ENCODE measurements at places on chromosomes 1 and 21.

DNA sequence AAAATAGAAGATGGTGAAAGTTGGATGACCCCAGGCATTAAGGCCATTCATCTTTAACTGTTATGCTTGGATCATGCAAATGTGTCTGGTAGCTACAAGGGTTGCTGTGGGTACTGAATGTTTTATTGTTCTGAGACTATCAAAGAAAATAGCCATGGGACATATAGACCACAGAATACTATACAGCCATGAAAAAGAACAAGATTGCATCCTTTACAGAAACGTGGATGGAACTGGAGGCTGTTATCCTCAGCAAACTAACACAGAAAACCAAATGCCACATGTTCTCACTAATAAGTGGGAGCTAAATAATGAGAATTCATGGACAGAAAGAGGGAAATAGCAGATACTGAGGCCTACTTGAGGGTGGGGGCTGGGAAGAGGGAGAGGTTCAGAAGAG, 249.0 kb downstream of the LTN1 start:
- DNase-seq = no peak

DNA sequence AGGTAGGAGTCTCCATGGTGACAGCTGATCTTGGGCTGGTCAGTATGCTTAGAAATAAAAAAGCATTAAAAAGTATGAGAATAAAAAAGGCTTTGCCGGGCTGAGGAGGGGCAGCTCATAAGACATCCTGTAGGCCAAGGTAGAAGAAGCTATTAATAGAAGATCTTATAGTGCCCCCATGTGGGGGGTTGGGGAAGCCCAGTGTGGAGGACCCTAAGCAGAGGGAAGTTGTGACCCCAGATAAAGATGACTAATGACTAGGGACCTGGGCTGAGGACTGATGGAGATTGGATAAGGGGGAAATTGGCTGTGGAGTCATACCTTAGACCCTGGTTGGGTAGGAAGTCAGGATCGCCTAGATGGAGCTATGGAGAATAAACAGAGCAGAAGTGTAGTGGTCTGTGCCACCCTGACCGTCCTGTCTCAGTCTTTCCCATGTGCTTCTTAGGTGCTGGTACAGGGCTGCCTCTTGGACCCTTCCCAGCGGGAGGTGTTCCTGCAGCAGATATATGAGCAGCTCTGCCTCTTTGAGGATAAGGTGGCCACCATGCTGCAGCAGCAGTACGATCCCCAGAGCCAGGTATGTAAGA, 25.0 kb downstream of the SZT2 start:
- DNase-seq = peak; percentile 53

DNA sequence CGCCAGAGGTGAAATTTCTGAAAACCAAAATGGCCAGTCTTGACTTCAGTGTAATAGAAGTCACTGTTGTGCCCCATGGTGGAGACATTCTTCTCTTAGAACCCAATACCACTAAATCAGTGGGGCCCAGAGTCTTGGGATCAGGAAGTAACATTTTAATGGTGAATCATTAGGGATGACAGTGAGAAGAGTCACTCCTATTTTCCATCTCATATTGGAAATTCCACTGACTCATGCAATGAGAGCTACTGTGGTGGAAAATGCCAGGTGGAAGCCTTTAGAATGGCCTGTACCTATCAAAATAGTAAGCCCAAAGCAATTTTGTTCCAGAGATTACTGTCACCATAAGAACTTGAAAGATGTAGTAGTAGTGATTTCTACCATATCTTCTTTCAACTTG, 20.6 kb upstream of the PPM1J start:
- DNase-seq = no peak

DNA sequence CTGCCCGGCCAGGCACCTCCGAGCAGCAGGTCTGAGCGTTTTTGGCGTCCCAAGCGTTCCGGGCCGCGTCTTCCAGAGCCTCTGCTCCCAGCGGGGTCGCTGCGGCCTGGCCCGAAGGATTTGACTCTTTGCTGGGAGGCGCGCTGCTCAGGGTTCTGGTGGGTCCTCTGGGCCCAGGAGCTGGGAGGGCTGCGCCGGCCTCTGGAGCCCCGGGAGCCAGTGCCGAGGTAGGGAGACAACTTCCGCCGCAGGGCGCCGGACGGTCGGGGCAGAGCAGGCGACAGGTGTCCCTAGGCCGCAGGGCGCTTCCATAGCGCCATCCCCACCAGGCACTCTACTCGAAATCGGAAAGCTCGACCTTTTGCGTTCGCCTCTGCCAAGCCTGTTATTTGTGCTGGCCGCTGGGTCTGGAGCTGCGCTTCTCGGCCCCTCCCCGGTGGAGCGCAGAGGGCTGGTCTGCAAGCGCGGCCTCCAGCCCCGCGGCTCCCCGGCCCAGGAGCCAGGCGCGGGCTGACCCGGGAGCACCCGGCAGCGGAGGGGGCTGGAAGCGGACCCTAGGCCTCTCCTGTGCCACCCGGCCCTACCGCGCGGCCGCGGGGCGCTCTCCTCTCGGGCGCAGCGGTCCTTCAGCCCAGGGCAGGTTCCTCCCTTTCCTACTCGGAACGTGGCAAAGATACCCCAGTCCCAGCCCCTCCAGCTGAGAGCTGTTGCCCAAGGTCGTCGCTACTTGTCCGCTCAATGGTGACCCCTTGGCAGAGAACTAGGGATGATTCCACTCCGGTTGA, 2.2 kb downstream of the SIM2 start:
- no peak for DNase-seq

DNA sequence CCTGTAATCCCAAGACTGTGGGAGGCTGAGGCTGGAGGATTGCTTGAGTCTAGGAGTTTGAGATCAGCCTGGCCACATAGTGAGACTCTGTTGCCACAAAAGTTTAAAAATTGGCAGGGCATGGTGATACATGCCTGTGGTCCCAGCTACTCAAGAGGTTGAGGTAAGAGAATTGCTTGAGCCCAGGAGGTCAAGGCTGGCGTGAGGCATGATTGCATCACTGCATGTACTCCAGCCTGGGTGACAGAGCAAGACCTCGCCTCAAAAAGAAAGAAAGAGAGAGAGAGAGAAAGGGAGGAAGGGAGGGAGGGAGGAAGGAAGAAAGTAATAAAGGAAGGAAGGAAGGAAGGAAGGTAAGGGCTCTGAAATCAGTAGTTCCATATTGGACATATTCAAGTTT, 25.0 kb downstream of the GLUL start:
- no peak for DNase-seq

DNA sequence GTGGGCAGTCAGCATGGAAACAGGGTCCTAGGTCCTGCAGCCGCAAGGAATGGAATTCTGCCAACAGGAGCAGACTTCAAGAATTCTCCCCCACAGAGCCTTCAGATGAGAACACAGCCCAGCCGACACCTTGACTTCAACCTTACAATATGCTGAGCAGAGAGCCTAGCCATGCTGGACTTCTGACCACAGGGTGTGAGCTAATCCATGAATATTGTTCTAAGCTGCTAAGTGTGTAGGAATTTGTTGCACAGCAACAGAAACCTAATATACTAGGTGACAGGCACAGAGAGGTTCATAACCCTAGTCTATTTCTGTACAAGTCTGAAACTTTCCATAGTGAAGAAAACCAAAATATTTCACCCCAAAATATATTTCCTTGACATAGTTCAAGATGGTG, 32.9 kb upstream of the IFNGR2 start:
- DNase-seq = no peak

DNA sequence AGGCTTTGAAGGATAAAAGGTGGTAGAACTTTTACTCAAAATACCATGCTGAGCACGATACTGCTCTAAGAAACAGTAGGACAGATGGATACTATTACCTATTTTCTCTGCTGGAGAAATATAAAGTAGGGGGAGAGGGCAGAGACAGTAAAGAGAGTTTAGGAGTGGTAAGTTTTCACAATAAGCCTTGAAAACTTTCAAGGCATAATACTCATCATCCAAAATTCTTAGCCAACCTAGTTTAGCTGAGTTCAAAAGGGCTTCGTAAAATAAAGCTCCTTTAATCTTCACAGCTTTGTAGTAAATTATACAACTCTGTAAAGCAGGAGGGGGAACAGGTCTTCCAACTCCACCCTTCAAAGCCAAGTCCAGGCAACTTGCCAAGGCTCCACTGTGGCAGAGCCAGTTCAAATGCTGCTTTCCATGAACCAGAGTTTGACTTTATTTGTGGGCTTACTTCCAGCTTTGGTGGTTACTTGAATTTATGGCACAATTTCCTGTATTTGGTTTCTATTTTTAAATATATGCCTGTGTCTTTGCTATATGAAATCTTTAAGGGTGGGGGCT, 15.5 kb downstream of the TEX38 start:
- no peak for DNase-seq

DNA sequence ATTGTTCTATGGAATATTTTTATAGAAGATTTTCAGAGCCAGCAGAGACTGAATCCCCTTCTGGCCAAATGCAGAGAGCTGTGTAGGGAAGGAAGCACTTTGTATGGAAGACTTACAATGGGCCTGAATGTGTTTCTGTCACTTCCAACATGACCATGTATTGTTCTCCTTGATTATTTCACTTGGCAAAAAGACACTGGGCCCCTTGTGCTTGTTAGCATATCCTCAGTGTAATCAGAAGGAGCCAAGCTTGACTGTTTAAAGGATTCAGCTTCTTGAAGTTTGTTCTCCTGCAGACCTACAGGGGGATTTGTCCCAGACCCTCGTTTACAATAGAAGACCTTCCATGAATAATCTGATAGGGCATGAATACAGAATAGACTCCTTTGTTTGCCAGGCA, 48.1 kb upstream of the UBE2U start:
- DNase-seq = no peak

GRCh38 chr1:162470216-162470615, 27.4 kb upstream of the UHMK1 start:
- no peak for DNase-seq

DNA sequence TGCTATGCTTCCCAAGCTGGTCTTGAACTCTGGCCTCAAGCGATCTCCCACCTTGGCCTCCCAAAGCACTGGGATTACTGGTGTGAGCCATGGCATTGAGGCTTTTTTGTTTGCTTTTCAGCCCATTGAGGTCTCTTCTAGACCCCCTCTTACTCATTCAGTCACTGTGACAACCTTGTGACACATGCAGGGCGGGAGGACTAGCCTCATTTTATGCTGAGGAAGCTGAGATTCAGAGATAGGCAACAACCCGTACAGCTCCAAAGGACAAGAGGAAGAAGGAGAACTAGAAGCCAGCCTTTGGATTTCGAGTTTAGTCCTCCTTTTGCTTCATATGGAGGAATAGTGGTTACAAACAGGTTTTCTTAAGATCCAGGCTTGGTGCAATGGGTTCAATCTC, 83.9 kb upstream of the WDR26 start:
- DNase-seq = no peak

DNA sequence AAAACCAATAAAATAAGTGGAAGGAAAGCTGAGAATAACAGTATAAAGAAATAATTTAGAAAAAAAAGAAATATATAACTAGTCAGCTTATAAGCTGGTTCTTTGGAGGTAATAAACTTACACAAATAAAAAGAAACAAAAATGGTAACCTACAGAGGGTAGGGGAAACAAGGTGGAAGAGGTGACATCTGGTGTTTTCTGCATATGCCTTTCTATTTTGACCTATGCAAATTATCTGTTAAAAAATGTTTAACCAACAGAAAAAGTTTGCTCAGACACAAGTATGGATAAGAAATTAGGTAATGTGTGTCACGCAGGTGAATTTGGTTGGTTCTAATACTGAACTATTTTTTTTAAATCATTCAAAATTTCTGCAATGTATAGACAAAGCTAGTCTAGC, 53.6 kb upstream of the DMRTA2 start:
- no peak for DNase-seq

- DNase-seq = no peak
These were observed 286.5 kb downstream of the NPHP4 start for GRCh38 chr1:5705751-5706150.

- no peak for DNase-seq
These were observed 80.4 kb downstream of the SIK1 start for GRCh38 chr21:43346551-43346950.

DNA sequence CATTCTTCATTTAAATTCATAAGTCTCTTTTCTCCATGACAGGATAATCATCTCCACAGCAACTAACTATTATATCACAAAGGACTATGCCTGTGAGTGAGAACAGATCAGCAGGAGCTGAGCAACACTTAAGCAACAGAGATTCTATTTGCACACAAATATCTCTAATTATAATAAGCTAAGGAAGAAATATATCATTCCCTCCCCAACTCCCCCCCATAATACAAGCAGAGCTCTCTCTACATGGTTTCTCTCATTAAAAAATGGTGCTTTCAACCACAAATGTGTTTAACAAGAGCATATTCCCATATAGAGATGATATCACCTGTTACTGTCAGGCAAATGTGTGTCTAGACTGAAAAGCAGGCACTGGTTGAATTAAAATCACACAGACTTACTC, 34.5 kb upstream of the NIBAN1 start:
- DNase-seq = no peak

DNA sequence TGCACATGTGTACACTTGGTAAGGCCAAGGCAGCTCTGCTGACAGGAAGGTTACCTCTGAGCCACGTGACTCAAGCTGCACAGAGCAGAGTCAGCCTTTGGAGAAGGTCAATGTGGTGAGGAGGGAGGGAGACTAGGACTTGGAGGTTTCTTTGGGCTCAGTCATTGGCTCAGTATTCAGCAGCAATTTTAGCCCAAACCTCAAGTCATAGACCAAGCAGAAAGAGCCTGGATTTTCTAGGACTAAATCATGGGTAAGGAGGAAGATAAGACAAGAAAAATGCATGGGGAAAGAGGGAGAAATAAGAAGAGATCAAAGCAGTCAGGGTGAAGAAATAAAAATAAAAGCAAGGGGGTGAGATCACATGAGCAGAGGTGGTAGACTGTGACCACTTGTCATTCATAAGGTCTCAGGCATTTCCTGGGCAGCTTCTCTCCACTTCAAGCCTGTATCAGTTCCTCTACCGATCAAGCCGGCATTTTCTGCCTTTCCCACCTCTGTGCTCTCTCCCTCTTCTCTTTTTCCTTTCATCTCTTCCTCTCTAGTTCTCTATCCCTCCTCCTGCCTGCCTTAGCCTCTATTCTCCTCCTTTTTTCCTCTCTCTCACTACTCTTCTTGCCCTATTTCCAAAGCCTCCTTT, 51.7 kb upstream of the DUSP10 start:
- DNase-seq = peak; percentile 42

DNA sequence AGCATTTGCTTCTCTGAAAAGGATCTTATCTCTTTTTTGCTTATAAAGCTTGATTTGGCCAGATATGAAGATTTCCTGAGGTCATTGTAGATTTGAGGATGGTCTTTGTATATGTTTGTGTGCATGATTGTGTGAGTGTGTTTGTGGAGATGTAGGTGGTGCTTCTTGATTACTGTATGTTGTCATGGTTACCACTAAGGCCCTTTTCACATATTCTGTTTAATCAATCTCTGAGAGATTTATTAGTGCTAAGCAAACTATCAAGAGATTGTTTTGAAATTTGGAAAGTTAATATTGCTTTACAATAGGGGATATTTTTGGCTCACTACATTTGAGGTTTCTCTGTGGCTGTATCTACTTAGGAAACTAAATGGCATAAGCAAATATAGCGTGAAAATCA, 191.7 kb downstream of the S1PR1 start:
- no peak for DNase-seq

Data from central memory CD8-positive, alpha-beta T cell (primary cell).